ENCODE measurements at places on chromosomes 5 and 9. TPM values are rescaled to one million over a fixed set of nuclear protein-coding genes. Genes with fewer than 3 reads are reported as not detected.

Gene EPB41L4B
- 3.4 TPM for polyA plus RNA-seq

Gene PTGER4
- polyA plus RNA-seq = 3.0 TPM

Gene ASS1
- polyA plus RNA-seq = 147 TPM

Gene OTP
- not detected for polyA plus RNA-seq

DNA sequence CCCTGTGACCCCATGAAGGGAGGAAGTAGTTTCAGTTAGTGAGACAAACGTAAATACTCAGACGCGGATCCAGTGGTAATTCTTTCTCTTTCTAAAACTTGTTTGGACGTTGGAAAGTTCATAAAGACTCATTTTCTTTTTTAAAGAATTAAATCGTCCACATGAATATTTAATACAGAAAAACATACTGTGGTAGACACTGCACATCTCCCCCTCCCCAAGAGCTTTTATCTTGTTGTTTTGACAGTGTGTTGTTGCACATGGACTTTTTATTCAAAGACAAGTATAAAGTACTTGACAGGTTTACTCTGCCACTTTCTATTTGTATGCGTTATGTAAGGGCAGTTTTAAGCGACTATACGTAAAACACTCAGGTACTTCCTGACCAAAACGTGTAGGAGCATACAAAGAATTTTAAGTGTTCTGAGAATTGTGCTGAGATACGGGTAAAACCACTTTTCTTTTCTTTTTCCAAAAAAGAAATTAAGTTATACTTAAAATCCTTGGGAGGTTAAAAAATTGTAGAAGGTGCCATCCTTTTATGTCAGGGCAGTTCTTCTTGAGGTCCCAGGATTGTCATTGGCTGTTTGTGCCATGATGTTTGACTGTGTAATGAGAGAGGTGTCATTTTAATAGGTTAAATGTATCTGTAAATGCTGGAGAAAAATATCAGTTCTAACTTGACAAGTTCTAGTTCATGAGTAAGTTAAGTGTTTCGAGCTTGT, 1.3 kb downstream of the NIPBL start:
- no peaks in the 10 kb centered on the region for H3K36me3 ChIP-seq
- DNase-seq = no peak
- H3K27ac ChIP-seq = peak overlapping the region; percentile 99
- H3K27me3 ChIP-seq = no peaks in the 10 kb centered on the region

GRCh38 chr5:170644501-170644900, 139.0 kb upstream of the GABRP start:
- DNase-seq = no peak
- H3K36me3 ChIP-seq = no peaks in the 10 kb centered on the region
- H3K27me3 ChIP-seq = no peaks in the 10 kb centered on the region
- no peak overlapping the region for H3K27ac ChIP-seq
- H3K4me1 ChIP-seq = no peaks in the 10 kb centered on the region

DNA sequence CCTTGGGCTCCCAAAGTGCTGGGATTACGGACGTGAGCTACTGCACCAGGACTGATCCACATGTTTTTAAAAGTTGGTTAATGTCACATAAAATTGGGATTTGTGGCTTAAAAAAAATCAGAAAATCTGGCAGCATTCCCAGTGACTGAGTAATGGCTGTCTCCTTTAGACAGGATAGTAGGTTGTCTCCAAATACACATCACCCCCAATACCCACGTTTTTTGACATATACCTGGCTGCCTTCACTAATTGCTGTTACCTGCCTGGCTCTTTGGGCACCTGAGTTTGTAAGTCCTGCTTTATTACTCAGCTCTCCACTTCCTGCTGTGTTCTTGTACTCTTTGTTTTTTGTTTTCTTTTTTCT, 84.8 kb downstream of the KDM4C start:
- H3K27ac ChIP-seq = no peak overlapping the region
- H3K4me3 ChIP-seq = no peak overlapping the region
- no peak for DNase-seq

- no peak overlapping the region for H3K27ac ChIP-seq
- H3K36me3 ChIP-seq = no peaks in the 10 kb centered on the region
- no peak for DNase-seq
Measured at GRCh38 chr5:33317271-33317670, 123.5 kb upstream of the TARS1 start.

DNA sequence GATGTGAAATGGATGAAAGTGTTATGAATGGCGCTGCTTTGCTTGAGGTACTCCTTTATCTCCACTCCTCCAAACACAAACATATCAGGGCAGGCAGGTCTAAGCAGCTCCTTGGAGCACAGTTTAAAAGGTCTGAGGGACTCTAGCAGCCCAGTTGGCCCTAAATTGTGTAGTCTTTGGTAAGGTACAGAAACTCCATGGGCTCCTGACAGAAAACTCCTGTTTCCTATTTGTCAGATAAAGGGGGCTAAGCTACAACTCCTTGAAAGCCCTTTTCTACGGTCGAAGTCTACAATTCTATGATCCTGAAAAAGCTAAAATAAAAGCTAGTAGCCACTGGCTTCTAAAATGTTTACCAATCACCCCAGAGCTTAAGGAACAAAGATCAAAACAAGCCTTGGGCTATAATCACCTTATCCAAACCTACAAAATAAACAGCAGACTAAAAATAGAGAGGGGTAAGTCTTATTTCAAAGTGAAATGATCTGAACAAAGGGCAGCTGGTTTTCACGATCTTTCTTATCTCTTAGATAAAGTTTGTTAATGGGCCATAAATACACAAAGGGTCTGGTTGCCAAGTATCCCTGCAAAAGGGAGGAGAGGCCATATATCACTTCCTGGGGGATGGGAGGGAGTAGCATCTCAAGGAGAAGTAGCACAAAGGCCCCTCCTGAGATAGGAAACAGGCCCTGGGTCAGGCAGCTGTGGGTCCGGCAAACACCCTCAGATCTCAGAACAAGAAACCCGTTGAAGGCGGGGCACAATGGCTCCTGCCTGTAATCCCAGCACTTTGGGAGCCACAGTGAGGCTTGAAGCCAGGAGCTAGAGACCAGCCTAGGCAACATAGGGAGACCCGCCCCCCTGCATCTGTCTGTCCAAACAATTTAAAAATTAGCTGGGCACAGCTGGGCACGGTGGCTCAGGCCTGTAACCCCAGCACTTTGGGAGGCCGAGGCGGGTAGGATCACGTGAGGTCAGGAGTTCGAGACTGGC, 28.3 kb upstream of the DENND4C start:
- H3K27ac ChIP-seq = no peak overlapping the region
- H3K4me3 ChIP-seq = no peak overlapping the region
- no peaks in the 10 kb centered on the region for H3K27me3 ChIP-seq
- DNase-seq = no peak
- no peaks in the 10 kb centered on the region for H3K4me1 ChIP-seq
- H3K36me3 ChIP-seq = no peaks in the 10 kb centered on the region

GRCh38 chr5:124923131-124923530, 176.7 kb upstream of the ZNF608 start:
- H3K36me3 ChIP-seq = no peaks in the 10 kb centered on the region
- H3K27ac ChIP-seq = no peak overlapping the region
- DNase-seq = peak; percentile 10
- H3K4me1 ChIP-seq = peaks cover 13% of the 10 kb centered on the region
- H3K4me3 ChIP-seq = no peak overlapping the region
